ENCODE measurements at places on chromosomes 16 and 17. TPM values are rescaled to one million over a fixed set of nuclear protein-coding genes. Genes with fewer than 3 reads are reported as not detected.

DNA sequence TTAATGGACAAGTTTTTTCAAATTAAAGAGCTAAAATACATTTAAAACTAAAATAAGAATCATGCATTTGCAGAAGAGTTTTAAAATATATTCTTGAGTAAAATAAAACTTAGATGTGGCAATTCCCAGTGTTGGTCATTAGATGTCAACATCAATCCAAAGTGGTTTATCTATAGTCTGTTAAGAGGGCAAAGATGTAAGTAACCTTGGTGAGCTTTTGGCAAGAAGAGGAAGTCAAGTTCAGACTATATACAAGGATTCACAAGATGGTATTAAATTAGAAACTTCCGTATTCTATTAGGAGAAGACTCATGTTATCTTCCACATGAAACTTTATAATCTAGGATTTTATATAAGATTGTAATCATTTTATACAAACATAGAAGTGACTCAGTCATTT lies 73.1 kb downstream of the CEP95 start:
- no peak for DNase-seq

GRCh38 chr16:75854152-75854551 lies 127.9 kb upstream of the CPHXL start:
- DNase-seq = no peak

- DNase-seq = no peak
These were observed 906 bp upstream of the CARMIL2 start for GRCh38 chr16:67644038-67644437.

GRCh38 chr16:81283044-81283443 lies 31.7 kb upstream of the GAN start:
- no peak for DNase-seq

GRCh38 chr16:19555938-19556771 lies 652 bp downstream of the VPS35L start:
- DNase-seq = no peak

DNA sequence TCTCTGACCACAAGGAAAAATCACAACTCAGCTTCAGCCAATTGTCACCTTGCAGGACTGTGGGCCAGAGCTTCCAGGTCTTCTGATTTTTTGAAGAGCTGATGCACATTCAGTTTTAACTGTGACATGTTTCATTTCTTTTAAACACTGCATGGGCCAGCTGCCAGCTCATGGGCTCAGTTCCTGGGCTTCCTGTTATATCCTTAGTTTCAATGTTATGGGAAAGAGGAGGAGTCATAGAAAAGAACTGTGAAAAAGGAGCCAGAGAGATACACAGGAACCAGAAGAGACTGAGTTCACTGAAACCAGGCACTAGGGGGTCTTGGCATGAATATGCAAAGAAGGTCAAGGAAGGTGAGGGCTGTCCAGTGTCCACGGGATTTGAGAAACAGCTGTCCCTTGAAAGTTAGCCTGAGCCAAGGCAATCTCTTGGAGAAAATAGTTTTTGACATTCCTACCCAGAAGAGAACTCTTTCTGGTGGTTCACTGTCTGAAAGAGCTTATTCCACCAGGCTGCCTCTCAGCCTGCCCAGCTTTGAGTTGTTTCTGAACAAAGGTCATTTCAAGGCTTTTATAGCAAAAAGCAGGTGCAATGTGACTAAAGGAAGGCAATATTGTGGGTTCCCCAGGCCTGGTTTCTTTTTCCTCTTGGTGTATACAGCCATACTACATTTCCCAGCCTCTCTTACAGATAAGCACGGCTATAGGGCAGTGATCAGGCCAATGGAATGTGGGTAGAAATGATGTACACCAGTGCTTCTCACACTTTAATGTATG lies 10.5 kb downstream of the PDILT start:
- DNase-seq = no peak

DNA sequence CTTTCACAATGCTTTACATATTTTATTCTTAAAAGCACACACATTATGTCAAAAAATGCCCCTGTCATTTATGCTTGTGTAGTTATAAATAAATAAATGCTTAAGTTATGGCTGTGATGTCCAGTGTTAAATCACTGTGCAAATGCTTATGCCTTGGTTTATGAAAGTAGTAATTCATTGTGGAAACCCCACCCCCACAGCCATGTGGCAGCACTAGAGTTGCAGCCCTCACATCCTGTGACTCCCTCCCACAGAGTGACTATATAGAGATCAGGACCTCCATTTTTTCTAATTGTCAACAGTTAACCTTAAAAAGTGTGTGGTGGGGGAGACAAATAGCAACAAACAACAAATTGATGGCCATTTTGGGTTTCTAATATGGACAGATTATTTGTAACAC lies 2.4 kb downstream of the SKAP1 start:
- DNase-seq = no peak

DNA sequence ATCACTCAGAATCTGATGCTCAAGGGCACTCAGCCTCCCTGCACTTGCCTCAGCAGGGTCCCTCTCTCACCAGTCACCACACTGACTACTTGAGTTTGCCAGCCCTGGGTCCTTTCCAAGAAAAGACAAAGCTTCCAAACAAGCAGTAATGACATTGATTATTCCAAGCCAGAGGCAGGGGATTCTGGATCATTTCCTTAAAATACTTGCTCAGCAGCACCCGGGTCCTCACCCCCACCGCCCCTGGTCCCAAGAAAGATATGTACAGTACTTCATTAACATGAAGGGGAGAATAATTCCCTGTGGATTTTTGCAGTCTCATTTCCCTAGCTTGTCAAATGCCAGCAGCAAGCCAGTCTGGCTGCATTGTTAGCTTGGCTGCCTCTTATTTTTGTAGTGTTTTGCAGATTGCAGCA lies 83.2 kb upstream of the GNAO1 start:
- DNase-seq = no peak

The TUBB3 gene
- total RNA-seq = 105 TPM

The KRT15 gene
- total RNA-seq = 41.9 TPM

Measured in PC-9 (cell line).